ENCODE measurements at places on chromosomes 12 and 14.

DNA sequence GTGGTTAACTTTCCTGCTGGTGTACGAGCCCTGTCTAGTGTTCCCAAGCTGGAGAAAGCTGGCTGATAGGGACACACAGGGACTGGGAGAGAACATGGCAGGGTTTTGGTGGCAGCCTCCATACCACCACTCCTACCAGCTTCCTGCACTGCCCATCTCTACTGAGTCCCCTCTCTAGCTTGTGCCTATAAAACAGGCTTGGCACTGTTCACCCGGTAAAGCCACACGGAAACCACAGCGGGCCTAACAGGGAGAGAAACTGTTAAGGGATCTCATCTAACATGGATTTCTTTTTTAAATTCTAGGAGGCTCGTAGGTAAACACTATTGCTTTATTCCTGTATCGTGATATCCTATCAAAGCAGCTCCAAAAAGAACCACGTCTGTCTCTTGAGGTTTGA, 204.7 kb downstream of the TTC7B start:
- no peak for DNase-seq

- DNase-seq, result no peak
Measured at GRCh38 chr14:95091581-95091980, 65.7 kb downstream of the DICER1 start.

DNA sequence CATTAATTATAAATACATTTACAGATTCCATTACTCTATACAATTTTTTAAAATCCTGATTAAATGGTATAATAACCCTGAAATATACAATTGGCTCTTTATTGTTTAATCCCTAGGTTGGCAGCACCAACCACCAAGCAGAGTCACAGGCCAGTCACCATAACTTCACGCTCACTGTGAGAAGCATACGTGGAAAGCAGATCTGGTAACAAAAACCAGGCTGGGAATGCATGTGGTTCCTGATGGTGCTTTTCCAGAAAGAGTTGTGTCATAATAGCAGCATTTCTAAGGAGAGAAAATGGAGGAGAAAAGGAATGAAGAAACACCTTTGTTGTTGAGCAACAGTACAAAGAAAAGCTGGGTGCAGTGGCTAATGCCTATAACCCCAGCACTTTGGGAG, 66.1 kb downstream of the SIX6 start:
- no peak for DNase-seq

- DNase-seq, result no peak
Measured at GRCh38 chr12:29048787-29049186, 100.3 kb upstream of the FAR2 start.

DNA sequence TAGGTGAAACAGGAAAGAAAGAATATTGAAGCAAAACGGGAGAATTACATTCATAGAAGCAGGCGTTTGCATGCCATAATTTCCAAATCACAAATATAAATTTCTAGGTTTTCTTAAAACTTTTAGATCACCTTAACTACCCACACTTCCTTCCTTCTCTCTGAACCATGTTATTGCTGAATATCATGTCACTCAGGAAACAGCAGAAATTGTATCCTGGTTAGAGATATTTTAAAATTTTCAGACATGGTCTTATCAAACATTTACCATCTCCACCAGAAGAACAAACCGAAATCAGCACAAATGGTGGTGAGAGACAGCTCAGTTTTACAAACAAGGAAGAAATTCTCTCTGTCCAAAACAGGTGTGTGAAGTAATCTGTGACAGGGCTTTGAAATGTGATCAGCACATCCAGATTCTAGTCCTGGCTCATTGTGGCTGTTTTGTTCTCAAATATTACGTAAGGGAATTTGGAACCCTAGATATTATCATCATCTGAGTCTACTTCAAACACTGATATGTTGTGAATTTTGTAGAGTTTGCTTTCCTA, 16.3 kb downstream of the TESPA1 start:
- DNase-seq, result no peak

DNA sequence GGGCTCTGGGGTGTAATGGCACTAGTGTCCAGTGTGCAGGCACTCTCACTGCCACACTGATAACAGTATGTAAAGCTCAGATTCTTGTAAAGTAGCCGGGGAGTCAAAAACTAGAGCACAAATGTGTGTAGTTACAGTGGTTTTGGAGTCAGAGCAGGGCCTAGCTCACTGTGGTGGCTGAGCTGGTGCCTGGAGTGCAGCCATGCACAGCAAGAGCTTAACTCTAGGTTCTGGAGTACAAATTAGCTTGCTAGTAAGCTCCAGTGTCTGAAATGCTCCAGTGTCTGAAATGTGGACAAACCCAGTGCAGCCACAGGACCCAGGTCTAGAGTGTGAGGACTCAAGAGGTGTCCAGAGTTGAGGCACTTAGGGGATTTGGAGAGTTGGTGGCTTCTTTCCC, 149.2 kb downstream of the MSRB3 start:
- DNase-seq, result no peak
